ENCODE measurements at places on chromosomes 2 and 18.

DNA sequence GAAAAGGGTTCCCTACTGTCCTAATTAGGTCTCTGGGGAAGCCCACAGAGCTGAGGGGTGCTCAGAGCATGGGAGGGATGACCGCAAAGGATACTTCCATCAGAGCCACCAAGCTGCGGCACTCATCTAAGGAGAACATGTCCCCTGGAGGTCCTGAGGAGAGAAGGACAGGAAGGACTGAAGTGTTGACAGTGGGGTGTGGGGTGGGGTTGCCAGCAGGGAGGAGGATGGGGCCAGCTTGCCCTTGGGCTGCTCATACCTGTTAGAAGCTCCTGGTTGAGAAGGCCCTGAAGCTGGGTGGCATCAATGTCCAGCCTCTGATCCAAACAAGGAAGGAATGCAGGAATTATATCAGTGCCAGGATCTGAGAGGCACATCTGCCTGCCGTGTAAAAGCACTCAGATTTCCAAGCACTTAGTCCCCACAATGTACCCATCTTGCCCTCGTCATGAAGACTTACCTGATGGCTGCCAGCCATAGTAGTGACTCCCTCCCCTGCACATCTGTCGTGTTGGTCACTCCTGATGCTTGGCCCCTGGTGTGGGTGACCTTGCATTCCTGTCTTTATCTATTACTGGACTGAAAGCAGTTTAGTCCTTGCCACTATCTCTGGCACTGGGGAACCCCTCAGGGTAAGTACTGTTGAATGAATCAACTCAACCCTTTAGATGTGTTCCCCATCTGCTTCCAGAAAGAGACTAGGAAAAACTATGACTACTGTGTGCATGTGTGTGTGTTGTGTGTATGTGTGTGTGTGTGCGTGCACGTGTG is 68.9 kb downstream of the CAPN13 start:
- no peak for DNase-seq

- DNase-seq, result no peak
These were observed 683 bp upstream of the TBC1D8 start for GRCh38 chr2:101151859-101152271.

DNA sequence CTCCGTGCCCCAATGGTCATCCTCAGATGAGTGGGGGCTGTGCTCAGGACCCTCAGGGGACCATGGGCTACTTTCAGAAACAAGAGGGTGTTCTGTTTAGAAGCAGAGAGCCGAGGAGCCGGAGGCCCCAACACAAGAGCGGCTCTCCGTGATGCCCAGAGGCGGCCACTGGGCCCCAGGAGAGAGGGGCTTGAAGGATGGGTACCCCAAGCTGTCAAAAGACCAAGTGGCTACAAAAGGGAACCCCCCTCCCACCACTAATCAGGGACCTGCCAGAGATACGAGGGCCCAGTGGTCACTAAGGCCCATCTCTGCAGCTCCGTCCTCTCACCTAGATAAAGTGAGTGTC is 93.6 kb downstream of the HDAC4 start:
- no peak for DNase-seq

- no peak for DNase-seq
These were observed 21.7 kb downstream of the MIB1 start for GRCh38 chr18:21762181-21762772.

DNA sequence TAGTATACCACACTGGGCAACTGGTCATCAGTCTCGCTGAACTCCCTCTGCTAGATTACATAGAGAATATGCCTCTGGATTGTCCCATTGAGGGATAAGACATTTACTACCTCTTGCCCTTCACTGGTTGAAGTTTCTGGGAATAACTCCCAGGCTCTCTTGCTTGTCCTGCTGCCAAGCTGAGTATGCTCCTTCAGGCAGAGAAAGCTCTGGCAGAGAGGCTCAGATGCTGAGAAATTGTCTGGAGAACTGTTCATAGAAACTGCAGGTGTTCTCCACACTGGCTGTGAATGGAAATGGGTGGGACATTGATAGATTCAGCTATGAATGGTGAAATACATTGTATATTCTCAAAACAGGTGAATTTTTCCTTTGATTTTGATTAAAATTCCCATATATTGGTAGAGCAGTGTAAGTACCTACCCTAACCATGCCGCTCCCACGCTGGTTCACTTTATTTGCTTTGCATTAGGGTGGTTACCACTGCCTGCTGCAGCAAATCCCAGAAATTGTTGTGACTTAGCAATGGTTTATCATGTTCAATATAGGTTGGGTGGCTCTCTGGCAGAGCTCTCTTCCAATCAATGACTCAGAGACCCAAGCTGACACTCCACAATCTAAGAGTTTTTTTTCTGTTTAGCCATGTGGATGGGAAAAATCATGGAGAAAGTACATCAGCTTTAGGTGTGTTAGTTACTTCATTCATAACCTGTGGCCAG is 36.7 kb downstream of the FAM117B start:
- no peak for DNase-seq

DNA sequence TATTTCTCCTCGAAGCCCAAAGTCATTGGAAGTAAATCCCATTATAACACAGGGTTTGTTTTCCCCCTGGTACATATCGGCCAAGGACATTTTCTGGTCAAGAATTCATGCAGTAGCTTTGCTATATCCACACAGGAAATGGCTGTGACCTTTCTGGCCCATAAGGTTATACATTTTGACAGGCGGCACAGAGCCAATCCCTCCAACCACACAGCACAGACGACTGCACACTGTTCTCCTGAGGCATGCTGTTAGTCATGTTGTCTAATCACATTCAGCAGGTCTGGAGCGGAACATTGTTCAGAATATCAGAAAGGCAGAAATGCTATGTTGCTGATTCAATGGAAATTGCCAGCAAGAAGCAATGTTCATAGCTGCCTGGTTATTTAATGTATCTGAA is 742.3 kb upstream of the SLC8A1 start:
- peak; percentile 71 for DNase-seq

- no peak for DNase-seq
These were observed 57.1 kb upstream of the TWIST2 start for GRCh38 chr2:238790833-238791230.

DNA sequence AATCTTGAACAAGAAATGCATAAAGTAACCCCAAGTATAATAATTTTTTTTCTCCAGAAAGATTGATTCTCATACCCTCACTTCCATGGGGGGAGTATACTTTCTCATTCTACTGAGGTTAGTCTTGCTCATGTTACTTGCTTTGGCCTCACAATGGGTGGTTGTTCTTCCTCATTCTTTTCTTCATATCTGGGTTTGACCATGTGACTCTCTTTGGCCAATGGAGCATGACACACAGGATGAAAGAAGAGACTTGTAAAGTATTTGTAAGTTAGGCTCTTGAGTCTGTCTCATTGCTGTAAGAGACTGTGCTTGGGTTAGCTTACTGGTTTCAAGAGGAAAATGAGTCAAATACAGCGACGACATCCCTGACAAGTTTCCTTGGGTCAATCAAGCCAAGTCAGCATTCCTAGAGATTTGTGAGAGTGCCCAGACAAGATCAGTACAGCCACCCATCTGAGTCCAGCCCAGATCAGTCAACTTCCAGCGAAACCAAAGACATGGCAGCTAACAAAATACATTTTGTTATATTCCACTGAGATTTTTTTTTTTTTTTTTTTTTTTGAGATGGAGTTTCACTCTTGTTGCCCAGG is 970.2 kb downstream of the BCL11A start:
- no peak for DNase-seq

GRCh38 chr2:20603791-20604190 is 47.1 kb downstream of the HS1BP3 start:
- DNase-seq, result no peak

GRCh38 chr2:176383100-176383499 is 113.9 kb downstream of the MTX2 start:
- DNase-seq, result no peak

GRCh38 chr18:75199327-75199726 is 9.6 kb downstream of the PTGR3 start:
- DNase-seq, result no peak

DNA sequence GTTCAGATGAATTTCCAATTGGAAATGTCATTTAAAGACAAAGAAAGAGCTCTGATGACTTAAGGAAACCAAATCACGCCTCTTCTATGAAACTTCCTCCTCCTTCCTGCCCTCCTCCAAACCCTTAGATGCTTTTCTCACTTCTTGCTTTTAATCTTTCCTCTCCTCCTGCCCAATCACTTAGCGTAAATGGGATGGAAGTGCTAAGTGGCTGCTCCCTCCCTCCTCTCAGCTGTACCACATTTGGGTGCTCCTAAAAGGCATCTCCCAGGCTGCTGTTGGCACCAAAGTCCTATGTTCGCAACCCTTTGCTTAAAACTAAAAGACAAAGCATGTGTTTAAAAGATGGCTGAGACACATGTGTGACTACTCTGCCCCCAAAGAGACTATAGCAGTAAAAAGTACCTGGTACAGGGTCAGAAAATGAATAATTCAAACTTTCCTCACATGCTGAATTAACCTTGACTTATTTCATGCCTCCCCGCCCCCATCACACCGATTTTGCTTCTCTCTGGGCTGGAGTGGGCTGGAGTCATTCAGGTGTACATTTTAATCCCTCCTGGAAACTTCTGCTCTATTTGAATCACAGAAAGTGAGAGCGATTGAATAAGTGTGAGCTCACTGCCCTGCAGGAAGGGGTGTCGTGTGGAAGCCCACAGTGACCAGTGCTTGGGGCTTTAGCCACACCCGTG is 59.2 kb upstream of the KLF7 start:
- no peak for DNase-seq

Measured in kidney glomerular epithelial cell (primary cell).